Esophagus squamous epithelium (tissue), 5 donors: ENCODE measurements at places on chromosomes 3 and 15. TPM values are rescaled to one million over a fixed set of nuclear protein-coding genes. Genes with fewer than 3 reads are reported as not detected.

The ABHD6 gene
- total RNA-seq = 5.8 TPM

The GHRL gene
- total RNA-seq = 0.38 TPM

- DNase-seq = no peak
- H3K36me3 ChIP-seq = no peaks in the 10 kb centered on the region
- peak overlapping the region; percentile 29 for H3K4me3 ChIP-seq
- peaks cover 94% of the 10 kb centered on the region for H3K27me3 ChIP-seq
- H3K4me1 ChIP-seq = peaks cover 7% of the 10 kb centered on the region
- no peak overlapping the region for H3K27ac ChIP-seq
These were observed 65.6 kb downstream of the RHCG start for GRCh38 chr15:89430530-89431341.

DNA sequence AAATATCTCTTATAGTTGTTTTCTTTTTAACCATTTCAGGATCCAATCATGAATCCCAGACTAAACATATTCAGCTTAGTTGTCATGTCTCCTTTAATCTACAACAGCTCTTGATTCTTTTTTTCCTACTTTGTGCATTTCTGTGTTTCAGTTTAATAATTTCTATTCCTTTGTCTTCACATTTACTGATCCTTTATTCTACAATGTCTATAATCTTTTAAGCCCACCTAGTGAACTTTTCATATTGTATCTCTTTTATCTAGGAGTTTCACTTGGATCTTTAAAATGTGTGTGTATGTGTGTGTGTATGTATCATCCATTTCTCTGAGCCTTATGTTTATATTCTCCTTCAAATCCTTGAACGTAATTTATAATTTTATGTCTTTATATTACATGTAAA, 70.1 kb downstream of the RNF13 start:
- no peak overlapping the region for H3K27ac ChIP-seq
- no peak overlapping the region for H3K4me3 ChIP-seq
- no peaks in the 10 kb centered on the region for H3K4me1 ChIP-seq
- no peaks in the 10 kb centered on the region for H3K27me3 ChIP-seq
- DNase-seq = no peak

GRCh38 chr3:30614943-30615342, 8.5 kb downstream of the TGFBR2 start:
- no peak overlapping the region for H3K4me3 ChIP-seq
- DNase-seq = no peak
- peaks cover 33% of the 10 kb centered on the region for H3K4me1 ChIP-seq
- peak overlapping the region; percentile 14 for H3K27ac ChIP-seq
- H3K36me3 ChIP-seq = no peaks in the 10 kb centered on the region
- no peaks in the 10 kb centered on the region for H3K27me3 ChIP-seq
